ENCODE measurements at places on chromosomes 5 and 9.

- DNase-seq, result no peak
Measured at GRCh38 chr9:76630916-76631315, 133.3 kb upstream of the PCA3 start.

- no peak for DNase-seq
Measured at GRCh38 chr5:27451377-27451776, 413.0 kb upstream of the CDH9 start.

DNA sequence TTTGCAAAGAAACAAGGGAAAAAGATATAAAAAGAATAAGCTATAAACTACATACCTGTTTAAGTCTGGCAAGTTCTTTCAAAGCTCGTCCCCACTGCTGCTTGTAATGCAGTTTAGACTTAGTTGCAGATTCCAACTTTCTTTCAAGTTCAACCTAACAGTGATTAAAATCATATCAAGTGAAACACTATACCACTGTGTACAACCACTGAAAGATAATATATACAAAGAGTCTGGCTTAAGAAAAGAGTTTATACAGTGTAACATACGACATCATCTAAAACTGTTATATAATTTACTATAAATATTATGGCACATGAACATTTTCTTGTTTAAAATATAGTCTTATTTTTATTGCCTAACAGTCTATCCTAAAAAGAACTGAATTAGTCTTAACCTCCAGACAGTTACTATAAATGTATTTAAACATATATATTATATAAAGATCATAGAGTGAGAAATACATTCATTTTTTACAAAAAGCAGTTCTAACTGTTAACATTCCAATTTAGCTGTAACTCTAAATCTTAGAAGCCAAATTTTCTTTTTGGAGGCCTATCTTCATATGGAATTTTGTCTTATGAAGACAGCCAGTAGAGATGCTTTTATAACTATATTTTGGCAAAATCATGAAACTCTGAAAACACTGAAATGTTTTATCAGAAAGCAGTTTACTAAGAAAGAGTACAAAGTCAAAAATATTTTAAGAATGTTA is 58.6 kb downstream of the CEP120 start:
- DNase-seq, result no peak

DNA sequence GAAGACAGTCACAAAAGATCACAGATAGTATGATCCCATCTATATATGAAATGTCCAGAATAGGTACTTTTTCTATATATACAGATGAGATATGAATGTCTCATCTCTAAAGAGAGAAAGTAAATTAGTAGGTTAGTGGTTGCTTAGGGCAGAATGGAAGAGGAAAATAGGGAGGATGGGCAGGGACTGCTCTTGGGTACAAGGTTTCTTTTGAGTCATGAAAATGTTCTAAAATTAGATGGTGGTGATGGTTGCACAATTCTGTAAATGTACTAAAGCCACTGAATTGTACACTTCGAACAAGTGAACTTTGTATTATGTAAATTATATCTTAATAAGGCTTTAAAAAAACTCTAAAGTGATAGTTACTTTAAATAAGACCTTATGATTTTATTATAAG is 59.6 kb upstream of the GRAMD2B start:
- no peak for DNase-seq

DNA sequence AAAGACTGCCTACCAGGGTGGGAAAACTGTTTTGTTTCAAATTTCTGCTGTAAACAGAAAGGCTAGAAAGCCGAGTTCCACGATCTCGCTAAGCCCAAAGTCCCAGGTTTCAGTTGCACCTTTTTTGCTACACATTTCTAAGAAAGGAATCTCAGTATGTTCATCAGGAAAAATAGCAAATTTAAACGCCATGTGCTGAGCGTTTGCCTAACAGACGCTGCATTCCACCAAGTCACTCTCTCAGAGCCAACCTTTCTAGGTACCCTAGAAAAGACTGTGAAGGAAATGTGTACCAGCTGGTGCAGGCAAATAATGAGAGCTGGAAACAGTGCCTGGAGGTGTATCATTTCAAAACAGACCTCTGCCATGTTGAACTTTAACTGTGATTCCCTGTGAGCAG is 71.8 kb downstream of the FRMD3 start:
- no peak for DNase-seq

GRCh38 chr9:135009794-135010585 is 77.5 kb upstream of the OLFM1 start:
- DNase-seq, result no peak

DNA sequence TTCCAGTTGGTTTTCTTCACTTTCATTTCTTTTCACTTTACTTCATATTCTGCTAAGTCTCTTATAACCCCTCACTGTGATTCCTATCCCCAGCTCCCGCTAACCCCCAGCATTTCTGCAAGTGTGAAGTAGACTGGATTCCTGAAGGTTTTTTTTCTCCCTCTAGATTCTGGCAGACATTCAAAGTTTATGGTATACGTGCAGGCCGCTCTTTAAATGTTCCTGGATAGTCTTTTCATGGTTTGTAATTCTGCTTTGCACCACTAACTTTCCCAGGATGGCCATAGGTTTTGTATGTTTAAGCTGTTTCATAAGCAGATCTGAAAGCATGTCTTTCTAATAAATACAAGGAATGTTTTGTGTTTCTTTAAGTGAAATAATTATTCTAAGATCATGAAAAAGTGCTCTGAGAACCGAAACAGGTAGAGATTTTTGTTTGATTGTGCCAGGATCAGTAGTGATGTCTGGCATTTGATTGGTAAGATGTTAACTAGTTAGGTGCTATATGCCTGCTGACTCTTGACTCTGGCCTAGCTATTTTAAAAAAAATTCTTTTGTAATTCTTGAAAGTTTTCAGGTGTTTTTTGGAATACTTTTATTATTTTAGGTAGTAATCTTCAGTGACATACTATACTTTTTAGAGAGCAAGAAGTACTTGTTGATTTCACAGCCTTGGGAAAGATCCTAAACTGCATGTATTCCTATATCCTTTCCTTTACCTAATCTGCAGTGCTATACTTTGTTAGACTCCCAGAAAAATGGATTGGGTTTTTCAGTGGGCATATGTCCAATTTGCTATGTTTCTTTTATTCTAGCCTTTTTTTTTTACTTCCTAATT is 29.7 kb downstream of the CNOT6 start:
- no peak for DNase-seq

- no peak for DNase-seq
Measured at GRCh38 chr9:124068251-124068650, 56.7 kb downstream of the LHX2 start.

DNA sequence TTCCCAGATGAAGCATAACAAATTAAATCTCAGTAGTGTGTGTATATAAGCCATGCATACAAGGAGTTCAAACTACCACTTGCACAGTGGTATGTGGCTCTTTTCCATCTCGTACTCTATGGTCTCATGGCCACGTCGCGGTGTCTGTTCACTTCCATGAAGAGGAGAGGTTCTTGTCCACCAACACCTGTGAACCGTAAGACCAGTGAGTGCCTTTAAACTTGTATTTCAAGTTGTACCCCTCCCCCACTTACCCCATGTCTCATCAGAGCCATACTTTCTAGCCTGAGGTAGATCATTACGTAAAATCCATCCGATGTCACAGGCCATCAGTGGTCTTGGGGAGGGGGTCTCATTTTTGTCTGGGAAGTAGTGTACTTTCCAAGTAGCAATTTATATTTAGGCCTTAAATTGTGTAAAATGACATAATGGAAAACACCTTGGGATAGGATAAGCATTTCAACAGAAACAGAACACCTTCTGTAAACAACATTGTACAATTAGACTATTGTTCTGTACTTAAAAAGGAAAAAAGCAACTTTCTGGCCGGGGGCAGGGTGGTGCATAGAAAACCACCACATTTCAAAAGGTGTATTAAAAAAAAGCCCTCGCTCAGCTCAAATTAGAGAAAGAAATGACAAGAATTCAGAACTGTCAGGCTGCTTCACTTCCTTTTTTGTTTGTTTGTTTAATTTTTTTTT is 163.0 kb downstream of the SMARCA2 start:
- no peak for DNase-seq

DNA sequence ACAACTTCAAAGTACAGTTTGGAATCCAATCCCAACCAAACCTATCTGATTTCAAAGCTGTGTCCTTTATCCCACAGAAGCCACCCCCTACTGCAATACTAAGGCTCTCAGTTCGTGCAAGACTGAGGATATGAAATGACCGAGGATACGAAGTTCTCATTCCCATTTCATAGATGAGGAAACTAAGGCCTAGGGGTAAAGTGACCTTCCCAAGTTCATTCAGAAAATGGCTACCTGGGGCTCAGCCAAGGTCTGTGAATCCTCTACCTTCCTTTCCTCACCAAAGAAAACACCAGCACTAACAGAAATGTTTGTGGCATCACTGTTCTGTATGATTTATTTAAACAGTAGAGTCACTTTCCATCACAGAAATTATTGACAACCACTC is 5.4 kb downstream of the KIAA1191 start:
- no peak for DNase-seq

- no peak for DNase-seq
Measured at GRCh38 chr9:97419309-97419867, 7.5 kb downstream of the TDRD7 start.

DNA sequence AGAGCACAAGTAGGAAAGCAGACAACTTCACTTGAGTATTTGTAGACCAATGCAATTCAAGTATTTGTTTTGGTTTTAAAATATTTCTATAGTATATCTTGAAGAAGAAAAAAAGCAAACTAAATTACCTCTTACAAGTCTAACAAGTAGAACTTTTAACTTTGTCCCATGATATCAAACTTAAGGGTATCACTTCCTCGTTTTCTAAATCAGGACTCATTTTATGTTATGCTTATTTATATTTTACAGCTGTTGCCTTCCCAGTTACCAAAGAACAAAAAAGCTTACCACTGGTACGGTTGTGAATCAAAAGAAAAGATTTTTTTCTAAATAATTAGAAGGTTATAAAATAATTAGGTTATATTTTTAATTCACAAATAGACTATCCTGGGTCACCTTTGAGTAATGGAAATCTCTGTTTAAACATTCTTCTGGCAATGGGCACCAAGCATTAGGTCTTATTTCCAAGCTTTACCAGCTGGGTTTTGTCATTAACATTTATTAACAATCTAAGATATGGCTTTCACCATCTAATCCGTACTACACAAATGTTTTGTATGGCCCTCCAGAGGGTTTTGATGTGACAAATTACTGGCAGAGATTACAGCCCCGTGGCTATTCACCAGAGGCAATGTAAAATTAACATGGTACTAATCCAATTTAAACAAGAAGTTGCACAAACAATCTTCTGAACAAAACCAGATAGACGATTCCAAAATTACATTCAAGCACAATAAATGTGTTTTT is 63.6 kb downstream of the CEP120 start:
- no peak for DNase-seq

Measured in stimulated activated CD4-positive, alpha-beta T cell treated with anti-CD3 and anti-CD28 coated beads, Interleukin-15, amount 100 ng/mL, for 1 hour (primary cell).